ENCODE measurements at places on chromosomes 12 and 14.

DNA sequence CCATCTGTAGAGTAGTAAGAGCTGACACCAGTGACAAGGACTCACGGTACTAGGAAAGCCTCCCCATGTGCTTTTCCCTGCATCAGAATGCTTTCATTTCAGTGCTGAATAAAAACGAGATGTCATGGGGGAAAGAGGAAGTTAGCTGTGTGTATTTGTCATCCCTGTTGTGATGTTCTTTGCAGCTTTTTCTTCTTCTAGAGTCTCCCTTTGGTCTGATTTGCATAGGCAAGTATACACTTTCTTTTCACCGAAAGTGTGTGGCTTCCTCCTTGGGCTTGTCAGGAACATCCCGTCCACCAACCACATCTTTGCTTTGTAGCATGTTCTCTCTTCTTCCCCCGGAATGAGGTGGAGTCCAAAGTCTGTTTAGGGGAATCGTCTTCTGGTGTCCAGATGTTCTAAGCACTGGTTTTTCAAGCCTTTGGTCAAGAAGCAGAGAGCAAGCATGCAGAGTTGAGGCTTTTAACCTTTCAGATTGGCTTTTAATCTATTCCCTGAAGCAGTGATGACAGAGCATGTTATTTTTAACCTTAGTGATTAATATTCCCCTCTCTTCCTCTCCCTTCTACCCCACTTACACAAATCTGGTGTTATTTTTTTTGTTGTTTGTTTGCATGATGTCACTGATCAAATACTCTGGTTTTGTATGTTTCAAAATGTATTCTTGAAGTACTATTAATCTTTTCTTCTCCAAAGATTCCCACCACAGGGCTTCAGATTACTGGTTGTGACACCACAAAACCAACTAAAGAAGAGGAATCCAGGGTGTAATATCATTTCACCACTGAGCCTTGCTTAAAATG lies 163.4 kb downstream of the SAMD4A start:
- DNase-seq, result no peak

DNA sequence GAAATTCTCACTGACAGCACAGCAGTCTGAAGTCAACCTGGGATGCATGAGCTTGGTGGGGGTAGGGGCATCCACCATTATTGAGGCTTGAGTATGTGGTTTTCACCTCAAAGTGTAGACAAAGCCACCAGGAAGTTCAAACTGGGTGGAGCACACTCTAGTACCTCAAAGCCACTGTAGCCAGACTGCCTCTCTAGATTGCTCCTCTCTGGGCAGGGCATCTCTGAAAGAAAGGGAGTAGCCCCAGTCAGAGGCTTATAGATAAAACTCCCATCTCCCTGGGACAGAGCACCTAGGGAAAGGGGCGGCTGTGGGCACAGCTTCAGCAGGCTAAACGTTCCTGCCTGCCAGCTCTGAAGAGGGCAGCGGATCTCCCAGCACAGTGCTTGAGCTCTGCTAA lies 143.0 kb downstream of the KITLG start:
- no peak for DNase-seq

- no peak for DNase-seq
Observed at GRCh38 chr12:87198181-87198580, 831.0 kb downstream of the C12orf50 start.

DNA sequence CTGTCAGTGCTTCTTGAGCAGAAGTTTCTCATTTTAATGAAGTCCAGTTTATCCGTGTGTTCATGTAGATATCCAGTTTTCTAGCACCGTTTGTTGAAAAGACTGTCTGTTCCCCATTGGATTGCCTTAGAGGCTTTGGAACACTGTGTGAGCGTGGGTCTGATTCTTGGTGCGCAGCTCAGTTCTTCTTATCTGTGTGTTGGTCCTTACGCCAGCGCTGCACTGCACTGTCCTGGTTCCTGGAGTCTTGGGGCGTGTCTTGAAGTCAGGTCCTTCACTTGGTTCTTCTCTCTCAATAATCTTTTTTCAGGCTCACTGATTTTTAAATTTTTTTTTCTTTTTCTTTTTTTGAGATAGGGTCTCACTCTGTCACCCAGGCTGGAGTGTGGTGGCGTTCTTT lies 25.5 kb downstream of the EP400 start:
- no peak for DNase-seq

GRCh38 chr12:91854725-91855124 lies 290.9 kb downstream of the BTG1 start:
- DNase-seq, result no peak

GRCh38 chr12:103820881-103821489 lies 20.0 kb downstream of the NT5DC3 start:
- no peak for DNase-seq

- no peak for DNase-seq
Observed at GRCh38 chr14:76311079-76311758, 64.7 kb upstream of the ESRRB start.
